Right atrium auricular region (tissue), 2 donors: ENCODE measurements at places on chromosomes 6 and 20.
A peak's percentile ranks its signal among the peaks of the same experiment; 100 is the strongest.

DNA sequence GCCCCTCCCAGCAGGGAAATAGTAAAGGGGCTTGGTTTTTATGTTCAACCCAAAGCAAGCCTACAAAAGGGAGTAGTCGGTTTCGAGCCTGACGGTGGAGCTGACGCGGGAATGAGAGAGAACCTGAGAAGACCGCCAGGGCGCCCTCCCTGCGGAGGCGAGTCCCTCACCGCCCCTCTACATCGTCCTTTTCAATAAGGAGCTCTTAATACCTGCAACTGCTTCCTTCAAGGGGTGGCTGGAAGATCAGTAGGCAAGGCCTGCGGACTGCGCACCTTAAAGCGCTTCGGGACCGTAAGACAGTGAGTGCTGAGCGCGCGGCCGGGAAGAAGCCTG, 709 bp upstream of the ZNF76 start:
- DNase-seq = no peak

DNA sequence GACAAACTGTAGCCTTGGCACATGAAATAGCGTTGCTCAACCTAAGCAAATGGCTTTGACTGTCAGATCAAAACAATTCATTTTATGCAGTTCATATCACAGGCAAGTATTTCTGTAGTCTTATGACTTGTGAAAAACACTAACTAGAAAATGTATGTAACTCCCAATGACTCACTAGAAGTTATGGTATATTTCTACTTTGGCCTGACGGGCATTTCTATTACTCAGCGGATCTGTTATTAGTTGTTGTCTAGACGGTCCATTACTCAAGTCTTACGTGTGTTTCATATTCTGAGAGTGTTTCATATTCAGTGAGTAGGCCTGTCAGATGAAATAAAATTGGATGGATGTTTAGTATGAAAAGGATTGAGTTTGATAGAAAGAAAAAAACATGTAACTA, 880.9 kb downstream of the PRIM2 start:
- no peak for DNase-seq

DNA sequence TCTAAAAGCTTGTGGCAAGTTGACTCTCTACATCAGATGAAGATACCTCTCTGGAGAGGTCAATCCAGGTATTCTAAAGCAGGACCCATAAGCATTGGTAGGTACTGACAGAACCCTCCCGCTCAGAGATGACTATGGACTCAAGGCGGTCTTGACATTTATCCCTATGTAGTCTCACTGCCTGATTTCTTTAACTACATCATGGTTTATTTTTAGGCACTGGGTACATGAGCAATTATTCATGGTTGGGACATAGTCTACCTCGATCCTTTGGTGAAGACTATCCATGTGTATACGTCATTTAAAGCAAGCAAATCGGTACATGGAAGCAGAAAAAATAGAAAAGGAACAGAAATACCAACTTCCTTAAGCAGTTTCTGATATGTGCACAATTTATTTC, 136.2 kb upstream of the TAB2 start:
- no peak for DNase-seq

GRCh38 chr6:45543298-45544235, 165.8 kb upstream of the SUPT3H start:
- no peak for DNase-seq

GRCh38 chr6:158367816-158368215, 55.6 kb downstream of the TULP4 start:
- no peak for DNase-seq

GRCh38 chr20:36506253-36506652, 35.1 kb upstream of the MYL9 start:
- DNase-seq = no peak

DNA sequence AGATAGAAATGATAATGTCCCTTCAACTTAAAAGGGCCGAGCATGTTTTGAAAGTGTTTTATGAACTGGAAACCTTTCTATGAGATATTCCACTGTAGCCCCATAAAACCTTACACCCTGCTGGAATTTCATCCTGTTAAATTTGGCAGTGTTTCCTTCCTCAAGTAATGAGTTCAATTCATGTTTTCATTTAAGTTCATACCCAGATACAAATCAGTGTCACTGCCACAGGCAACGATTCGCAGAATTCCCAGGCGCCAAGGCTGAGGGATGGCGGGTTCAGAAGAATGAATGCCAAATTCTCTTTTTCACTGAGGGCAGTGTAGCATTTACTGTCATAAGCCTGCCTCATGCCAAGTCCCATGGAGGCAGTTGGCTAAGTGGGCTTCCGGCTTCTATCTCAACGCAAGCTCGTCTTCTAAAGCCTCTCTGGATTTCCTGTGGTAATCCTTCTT, 511.8 kb upstream of the ID4 start:
- no peak for DNase-seq

DNA sequence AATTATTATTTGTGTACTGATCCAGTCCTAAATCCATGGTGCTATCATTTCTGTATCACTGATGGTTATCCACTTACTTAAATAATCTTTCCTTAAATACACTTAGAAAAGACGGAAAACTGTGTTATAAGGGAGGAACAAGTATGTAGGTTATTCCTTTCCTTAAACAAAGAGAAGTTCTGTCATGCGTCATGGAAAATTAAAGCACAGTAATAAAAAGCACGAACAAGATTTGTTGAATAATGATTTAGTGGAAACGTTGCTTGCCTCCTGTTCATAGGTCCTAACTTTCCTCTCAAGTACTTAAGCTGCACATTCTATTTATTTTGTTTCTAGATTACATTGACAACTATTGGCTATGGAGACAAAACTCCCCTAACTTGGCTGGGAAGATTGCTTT, 120.4 kb downstream of the KHDC1L start:
- no peak for DNase-seq

DNA sequence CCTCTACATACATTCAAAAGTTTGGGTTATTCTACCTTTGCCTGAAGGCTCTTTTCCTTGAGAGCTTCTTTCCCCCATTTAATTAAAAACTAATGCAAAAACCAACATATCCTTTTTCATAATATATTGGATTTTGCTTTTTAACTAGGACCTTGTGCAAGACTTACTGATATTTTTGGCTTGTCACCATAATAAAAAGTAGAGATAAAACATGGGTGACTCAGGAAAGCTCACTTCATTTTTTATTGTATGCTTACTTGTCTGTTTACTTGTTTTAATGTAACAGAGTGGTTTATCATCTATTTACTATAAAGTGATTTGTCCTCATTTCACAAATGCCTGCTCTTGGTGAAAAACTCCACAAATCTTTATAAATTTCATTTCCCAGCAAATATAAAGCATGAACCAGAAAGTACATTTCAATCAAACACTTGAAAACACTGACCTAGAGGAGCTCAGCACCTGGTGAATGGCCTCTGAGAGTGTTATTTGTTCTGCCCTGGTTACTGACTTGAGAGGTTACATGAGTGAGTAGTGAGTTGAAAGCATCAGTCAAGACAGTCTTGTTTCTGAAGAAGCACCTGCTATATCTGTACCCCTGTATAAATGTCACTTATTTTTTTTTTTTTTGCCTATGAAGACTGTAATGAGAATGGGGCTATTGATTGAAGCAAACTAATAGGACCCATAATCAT, 20.8 kb downstream of the ADGRG6 start:
- DNase-seq = no peak

- no peak for DNase-seq
Measured at GRCh38 chr6:28335040-28335563, 846 bp downstream of the ZSCAN31 start.

- no peak for DNase-seq
Measured at GRCh38 chr6:121726596-121726995, 291.1 kb downstream of the GJA1 start.

GRCh38 chr20:57153238-57153905, 113.1 kb downstream of the BMP7 start:
- DNase-seq = no peak

GRCh38 chr6:143150281-143150680, 89.6 kb downstream of the AIG1 start:
- no peak for DNase-seq

GRCh38 chr20:14406495-14406894, 69.1 kb upstream of the FLRT3 start:
- no peak for DNase-seq

- DNase-seq = no peak
Measured at GRCh38 chr20:38267296-38267695, 6.8 kb upstream of the KIAA1755 start.

GRCh38 chr20:22410556-22411130, 173.7 kb downstream of the FOXA2 start:
- no peak for DNase-seq

GRCh38 chr20:38337561-38338140, 8.6 kb upstream of the LBP start:
- DNase-seq = no peak

GRCh38 chr6:1714654-1715053, 104.9 kb downstream of the FOXC1 start:
- no peak for DNase-seq

- DNase-seq = no peak
Measured at GRCh38 chr6:136923116-136923953, 1.2 kb downstream of the SLC35D3 start.

DNA sequence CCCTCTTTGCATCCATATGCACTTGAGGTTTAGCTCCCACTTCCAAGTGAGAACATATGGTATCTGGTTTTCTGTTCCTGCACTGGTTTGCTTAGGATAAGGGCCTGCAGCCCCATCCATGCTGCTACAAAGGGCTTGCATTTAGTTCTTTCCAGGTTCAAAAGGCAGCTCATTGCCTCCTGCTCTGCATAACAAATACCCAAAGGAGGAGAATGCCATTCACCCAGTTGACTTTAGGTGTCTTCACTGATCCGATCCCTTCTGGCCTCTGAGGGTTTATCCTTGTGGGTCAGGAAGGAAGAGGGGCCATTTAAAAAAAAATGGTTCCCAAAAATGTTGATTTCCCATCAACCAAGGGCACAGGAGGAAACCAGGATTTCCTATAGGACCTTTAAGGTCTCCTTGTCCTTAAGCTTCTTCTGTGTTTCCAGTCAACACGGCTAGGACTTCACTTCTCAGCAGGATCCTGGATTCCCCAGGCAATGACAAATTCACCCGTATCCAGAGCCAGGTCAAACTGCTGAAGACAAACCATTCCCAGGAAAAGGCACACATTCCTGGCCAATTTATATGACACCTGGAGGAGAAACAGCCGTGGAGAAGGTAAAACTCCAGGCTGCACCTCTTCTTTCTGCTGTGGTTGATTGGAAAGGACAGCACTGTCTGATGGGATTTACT, 447.7 kb upstream of the CDH4 start:
- DNase-seq = no peak

- DNase-seq = no peak
Measured at GRCh38 chr6:46637145-46637544, 15.5 kb downstream of the CYP39A1 start.

DNA sequence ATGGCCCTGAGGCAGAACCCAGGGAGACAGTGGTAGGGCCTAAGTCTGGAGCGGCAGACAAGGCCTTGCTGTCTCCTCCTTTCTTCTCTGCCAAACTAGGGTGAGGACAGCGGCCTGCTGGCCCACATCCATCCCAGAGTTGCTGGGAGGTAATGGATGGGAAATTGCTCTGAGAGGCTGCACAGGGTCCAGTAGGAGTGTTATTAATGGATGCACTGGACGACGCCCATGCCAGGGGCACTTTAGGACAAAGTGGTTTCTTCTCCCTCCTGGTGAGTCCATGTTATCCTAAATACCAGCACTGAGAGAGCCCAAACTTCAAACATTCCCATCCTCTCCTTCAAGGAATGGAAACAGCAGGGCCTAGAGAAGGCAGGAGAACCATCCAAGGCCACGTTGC, 28.3 kb upstream of the PREX1 start:
- no peak for DNase-seq

- no peak for DNase-seq
Measured at GRCh38 chr6:130215526-130215925, 7.2 kb downstream of the SAMD3 start.

DNA sequence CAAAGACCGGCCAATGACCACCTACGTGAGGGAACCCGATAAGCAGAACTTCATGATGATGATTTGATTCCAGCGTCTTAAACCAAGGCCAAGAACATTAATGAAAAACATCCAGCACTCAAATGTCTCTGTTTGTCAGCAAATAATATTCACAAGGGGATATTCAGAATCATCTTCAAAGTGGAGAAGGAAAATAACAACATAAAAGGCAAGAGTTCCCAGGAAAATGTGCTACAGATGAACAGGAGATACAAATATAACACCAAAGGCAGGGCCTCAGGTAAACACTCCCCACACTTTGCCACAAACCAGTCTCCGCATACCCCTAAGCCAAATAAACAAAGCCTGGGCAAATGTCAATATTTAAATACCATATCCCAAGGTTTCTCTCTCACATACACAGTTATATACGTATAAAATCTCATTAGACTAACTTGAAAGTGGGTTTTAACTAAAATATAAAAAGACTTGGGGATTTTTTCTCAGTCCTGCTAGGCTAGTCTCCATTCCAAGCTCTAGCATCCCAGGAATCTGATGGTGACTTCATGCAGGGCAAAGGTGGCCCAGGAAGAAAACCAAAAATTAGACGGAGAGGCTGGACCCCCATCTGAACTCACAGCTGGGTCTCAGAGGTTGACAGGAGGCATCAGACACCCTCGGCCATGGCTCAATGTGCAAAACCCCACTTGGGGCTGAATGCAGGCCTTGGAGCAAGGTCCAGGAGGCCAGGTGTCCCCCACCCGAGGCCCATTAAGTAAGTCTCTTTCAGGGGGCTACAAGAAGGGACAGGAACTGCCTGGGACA, 32.1 kb downstream of the TRAM2 start:
- DNase-seq = no peak

DNA sequence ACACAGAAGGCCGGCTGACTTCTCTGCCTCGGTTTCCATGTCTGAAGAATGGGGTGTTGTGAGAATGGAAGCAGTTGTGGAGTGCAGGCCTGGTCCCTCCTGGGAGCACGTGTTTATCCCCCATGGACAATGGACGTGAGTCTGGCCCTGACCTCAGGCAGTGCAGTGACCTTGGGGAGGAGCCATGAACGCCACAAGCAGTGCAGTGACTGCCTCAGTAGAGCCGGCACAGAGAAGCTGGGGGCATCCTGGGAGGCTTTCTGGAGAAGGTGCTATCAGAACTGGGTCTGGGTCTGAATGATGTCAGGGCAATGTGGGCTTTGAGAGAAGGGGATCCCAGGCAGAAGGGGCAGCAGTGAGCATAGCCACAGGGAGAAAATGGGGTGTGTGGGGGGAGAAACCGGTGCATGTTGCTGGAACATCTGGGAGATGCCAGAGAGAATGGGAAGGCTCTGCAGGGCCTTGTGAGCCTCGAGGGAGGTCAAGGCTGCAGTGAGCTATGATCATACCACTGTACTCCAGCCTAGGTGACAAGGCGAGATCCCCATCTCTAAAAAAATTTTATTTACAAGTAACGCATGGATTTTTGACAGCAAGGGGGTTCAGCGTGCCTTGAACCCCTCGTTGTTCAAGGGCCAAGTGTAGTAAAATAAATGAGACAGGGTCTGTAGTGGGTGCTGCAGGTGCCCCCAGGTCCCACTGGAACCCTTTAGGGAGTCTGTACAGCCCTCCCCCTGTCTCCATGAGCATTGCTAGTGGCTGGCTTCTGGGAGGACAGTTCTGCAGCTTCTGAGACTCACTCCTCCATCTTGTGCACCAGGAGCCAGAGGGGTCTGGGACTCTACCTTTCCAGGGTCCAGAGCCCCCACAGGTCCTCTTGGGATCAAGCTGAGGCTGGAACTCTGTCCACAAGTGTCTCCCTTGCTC, 27.0 kb upstream of the ZBP1 start:
- peak; percentile 38 for DNase-seq

DNA sequence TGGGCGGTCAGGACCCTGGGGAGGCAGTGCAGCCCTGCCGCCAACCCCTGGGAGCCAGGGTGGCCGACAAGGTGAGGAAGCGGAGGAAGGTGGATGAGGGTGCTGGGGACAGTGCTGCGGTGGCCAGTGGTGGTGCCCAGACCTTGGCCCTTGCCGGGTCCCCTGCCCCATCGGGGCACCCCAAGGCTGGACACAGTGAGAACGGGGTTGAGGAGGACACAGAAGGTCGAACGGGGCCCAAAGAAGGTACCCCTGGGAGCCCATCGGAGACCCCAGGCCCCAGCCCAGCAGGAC, 4.0 kb upstream of the COL9A3 start:
- DNase-seq = no peak
